ENCODE measurements at places on chromosomes 5 and 9. TPM values are rescaled to one million over a fixed set of nuclear protein-coding genes. Genes with fewer than 3 reads are reported as not detected.

GRCh38 chr5:17089690-17090089, 127.7 kb upstream of the BASP1 start:
- H3K27ac ChIP-seq: no peak overlapping the region
- no peaks in the 10 kb centered on the region for H3K4me1 ChIP-seq
- H3K4me3 ChIP-seq: no peak overlapping the region
- no peak for DNase-seq

Gene RNF208
- 7.5 TPM for total RNA-seq

DNA sequence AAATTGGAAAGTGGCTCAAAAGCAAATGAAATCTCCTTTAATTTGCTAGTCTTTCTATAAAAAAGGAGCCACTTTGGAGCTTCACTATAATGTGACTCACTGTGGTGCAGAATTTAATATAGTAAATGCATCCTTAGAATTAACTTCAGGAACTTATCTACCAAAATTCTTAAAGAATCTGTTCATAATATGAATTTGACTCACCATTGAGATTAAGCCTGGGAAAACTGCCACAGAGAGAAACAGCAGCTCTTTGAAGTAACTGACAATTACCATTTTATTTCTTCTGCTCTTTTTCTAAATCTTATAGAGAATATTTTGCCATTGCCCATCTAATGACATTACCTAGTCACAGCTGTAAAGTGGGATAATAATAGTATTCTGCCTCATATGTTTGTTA, 211.9 kb upstream of the CDH6 start:
- DNase-seq: no peak
- no peaks in the 10 kb centered on the region for H3K36me3 ChIP-seq
- no peaks in the 10 kb centered on the region for H3K4me1 ChIP-seq
- H3K27me3 ChIP-seq: no peaks in the 10 kb centered on the region
- no peak overlapping the region for H3K27ac ChIP-seq

Gene CCDC152
- total RNA-seq: 0.98 TPM

- no peaks in the 10 kb centered on the region for H3K36me3 ChIP-seq
- no peak overlapping the region for H3K4me3 ChIP-seq
- no peak overlapping the region for H3K27ac ChIP-seq
- no peak for DNase-seq
- H3K4me1 ChIP-seq: no peaks in the 10 kb centered on the region
Observed at GRCh38 chr9:38254151-38254550, 138.4 kb upstream of the ALDH1B1 start.

- peak; percentile 28 for DNase-seq
- H3K27me3 ChIP-seq: no peaks in the 10 kb centered on the region
- peaks cover 5% of the 10 kb centered on the region for H3K36me3 ChIP-seq
- H3K4me1 ChIP-seq: no peaks in the 10 kb centered on the region
- no peak overlapping the region for H3K27ac ChIP-seq
Observed at GRCh38 chr5:146137967-146138403, 32.6 kb upstream of the PLAC8L1 start.

DNA sequence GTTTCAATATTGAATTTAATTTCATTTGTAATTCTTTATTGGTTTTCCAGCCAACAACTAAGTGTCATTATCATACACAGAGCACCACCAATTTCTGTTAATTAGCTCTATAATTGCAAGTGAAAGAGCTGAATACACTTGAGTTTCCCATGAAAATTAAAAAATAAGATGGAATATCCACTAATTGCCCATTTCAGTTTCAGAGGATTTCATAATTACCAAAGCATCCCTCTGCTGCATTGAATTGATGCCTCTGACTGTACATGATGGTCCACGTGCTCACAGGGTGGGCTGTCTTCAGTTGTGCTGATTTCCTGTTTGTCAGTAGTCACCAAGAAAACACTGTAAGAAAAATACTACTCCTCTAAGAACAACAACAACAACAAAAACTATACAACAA, 163.8 kb downstream of the CHSY3 start:
- no peaks in the 10 kb centered on the region for H3K4me1 ChIP-seq
- H3K4me3 ChIP-seq: no peak overlapping the region
- no peaks in the 10 kb centered on the region for H3K27me3 ChIP-seq
- no peaks in the 10 kb centered on the region for H3K36me3 ChIP-seq

GRCh38 chr5:127944125-127944524, 139.4 kb upstream of the SLC12A2 start:
- no peak for DNase-seq
- no peak overlapping the region for H3K27ac ChIP-seq
- H3K36me3 ChIP-seq: no peaks in the 10 kb centered on the region
- H3K4me3 ChIP-seq: no peak overlapping the region
- H3K4me1 ChIP-seq: no peaks in the 10 kb centered on the region

- H3K36me3 ChIP-seq: no peaks in the 10 kb centered on the region
- no peaks in the 10 kb centered on the region for H3K27me3 ChIP-seq
- DNase-seq: peak; percentile 78
- H3K4me3 ChIP-seq: no peak overlapping the region
- H3K27ac ChIP-seq: peak overlapping the region; percentile 95
- H3K4me1 ChIP-seq: peaks cover 44% of the 10 kb centered on the region
Observed at GRCh38 chr5:139669662-139670368, 21.7 kb downstream of the CXXC5 start.

Gene PLAC8L1
- total RNA-seq: not detected

- DNase-seq: no peak
- H3K4me1 ChIP-seq: no peaks in the 10 kb centered on the region
- no peaks in the 10 kb centered on the region for H3K27me3 ChIP-seq
- H3K36me3 ChIP-seq: peaks cover 4% of the 10 kb centered on the region
- no peak overlapping the region for H3K4me3 ChIP-seq
- H3K27ac ChIP-seq: no peak overlapping the region
Observed at GRCh38 chr9:109417054-109417453, 81.1 kb downstream of the PTPN3 start.

Gene DND1
- 1.7 TPM for total RNA-seq
